Fibroblast of lung (primary cell): ENCODE measurements at places on chromosomes 3 and 15.

GRCh38 chr15:39250460-39251186, 330.3 kb upstream of the THBS1 start:
- H3K36me3 ChIP-seq = no peaks in the 10 kb centered on the region
- no peaks in the 10 kb centered on the region for H3K4me1 ChIP-seq
- no peak overlapping the region for H3K27ac ChIP-seq
- no peak overlapping the region for H3K4me3 ChIP-seq
- DNase-seq = no peak

DNA sequence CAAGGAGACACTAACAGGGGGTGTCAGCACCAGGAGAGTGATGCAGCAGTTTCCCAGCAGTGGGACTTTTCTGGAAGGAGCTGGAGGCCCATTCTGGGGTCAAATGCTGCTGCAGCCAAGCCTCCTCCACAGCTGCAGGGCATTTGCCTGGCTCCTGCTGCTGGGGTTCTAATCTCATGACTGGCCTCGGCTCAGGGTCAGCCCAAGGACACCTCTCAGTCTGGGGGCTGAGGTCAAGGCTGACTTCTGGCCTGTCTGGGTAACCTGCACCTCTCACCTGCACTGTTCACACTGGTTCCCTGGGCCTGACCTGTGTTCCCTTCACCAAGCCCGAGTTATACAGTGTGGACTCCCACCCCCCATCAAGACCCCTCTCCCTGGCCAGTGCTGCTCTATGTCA, 10.4 kb upstream of the C15orf39 start:
- no peak overlapping the region for H3K4me3 ChIP-seq
- H3K27ac ChIP-seq = no peak overlapping the region
- H3K36me3 ChIP-seq = no peaks in the 10 kb centered on the region
- peaks cover 4% of the 10 kb centered on the region for H3K27me3 ChIP-seq

DNA sequence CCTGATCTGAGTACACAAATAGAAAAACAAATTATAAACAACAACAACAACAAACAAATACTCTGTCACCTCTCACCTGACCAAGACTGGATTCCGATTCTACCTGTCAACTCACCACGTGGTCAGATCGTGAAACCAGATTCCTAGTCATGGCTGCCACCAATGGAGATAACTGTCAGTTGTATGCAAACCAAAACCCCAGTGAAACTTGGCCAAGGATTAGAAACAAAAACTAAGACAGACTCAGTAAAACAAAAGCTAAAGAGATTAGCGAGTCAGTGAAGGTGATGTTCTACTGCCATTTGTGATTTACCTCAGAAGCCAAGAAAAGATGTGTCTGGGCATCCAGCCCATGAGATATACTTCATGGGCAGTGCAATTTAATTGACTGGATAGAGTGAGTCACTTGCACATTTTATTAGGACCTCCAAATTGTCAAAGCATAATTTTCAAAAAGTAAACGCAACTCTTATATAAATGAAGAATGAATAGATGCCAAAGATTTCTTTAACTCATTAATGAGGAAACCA, 31.1 kb downstream of the PHLDB2 start:
- no peaks in the 10 kb centered on the region for H3K27me3 ChIP-seq
- peak; percentile 56 for DNase-seq
- H3K27ac ChIP-seq = no peak overlapping the region

- DNase-seq = no peak
- no peak overlapping the region for H3K4me3 ChIP-seq
- no peaks in the 10 kb centered on the region for H3K36me3 ChIP-seq
- no peaks in the 10 kb centered on the region for H3K4me1 ChIP-seq
These were observed 437.1 kb upstream of the CBLB start for GRCh38 chr3:106305882-106306435.

GRCh38 chr15:94414916-94415315, 183.6 kb downstream of the MCTP2 start:
- H3K36me3 ChIP-seq = no peaks in the 10 kb centered on the region
- no peaks in the 10 kb centered on the region for H3K4me1 ChIP-seq
- no peak overlapping the region for H3K4me3 ChIP-seq

- no peaks in the 10 kb centered on the region for H3K4me1 ChIP-seq
- no peak for DNase-seq
- no peak overlapping the region for H3K27ac ChIP-seq
- H3K4me3 ChIP-seq = no peak overlapping the region
- H3K36me3 ChIP-seq = no peaks in the 10 kb centered on the region
- no peaks in the 10 kb centered on the region for H3K27me3 ChIP-seq
These were observed 23.5 kb upstream of the SAMMSON start for GRCh38 chr3:69976021-69976420.

GRCh38 chr3:102085431-102086176, 236.3 kb downstream of the NFKBIZ start:
- no peaks in the 10 kb centered on the region for H3K36me3 ChIP-seq
- no peak overlapping the region for H3K4me3 ChIP-seq
- H3K4me1 ChIP-seq = no peaks in the 10 kb centered on the region
- no peak for DNase-seq
